ENCODE measurements at places on chromosomes 12 and 14.

GRCh38 chr12:80704420-80704819, 3.0 kb upstream of the MYF6 start:
- DNase-seq = no peak

DNA sequence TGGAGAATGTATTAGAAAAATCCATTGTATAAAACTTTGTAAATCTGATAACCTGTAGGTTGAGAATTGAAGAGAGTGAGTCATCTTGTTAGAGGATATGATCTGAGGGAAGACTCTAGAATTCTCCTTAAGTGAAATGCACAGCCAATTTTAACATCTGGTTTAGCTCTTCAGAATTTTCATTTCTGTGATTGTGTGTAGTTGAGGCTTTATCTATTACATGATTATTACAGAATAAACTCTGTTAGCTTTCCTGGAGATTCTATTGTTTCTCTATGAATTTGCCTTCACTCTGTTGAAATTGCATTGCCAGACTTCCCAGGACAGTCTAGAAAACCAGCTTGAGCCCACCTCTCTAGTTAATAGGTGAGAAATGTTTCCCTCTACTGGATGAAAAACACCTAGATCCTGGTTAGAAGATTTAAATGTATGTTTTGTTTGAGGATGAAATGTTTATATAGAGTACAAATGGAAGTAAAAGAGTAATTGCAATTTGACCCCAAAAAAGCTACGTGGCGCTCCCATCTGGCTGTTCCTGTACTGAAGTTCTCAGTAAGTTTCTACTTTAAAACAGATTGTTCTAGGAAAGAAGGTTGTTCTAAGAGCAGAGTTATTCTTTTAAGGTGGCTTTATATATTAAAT, 2.9 kb downstream of the NUDT4 start:
- no peak for DNase-seq

- no peak for DNase-seq
Observed at GRCh38 chr12:6936636-6937480, 6.8 kb upstream of the RNU7-1 start.

- no peak for DNase-seq
Observed at GRCh38 chr12:53515291-53515680, 8.0 kb upstream of the NPFF start.

GRCh38 chr12:129195081-129195480, 341.8 kb downstream of the GLT1D1 start:
- DNase-seq = no peak

DNA sequence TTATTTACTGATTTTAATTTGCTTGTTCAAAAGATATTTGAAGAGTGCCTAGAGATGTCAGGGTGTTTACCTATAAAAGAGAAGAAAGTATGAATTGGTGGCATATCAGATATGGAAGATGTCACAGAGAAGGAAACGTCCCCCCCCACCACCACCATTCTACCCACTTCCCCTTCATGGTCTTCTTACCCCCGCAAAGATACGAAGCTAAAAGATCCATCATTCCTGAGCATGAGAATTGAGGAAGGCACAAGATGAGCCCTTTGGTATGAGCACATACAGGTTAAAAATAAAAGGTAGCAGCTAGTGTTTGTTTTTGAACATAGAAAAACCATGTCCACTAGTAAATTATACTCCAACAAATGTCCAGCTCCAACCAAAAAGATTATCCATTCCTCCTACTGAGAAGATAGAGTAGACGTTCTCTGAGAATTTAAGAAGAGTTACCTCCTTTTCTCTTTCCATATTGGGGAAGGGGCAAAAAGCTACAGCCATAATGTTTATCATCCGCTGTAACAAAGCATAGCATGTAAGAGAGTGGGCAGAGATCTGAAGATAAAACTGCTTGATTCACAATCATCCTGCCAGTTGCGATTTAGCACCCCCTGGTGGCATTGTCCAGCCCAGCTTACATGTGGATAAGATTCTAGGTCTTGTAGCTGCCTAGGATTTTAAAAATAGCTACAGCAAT, 29.1 kb downstream of the NFYB start:
- peak; percentile 71 for DNase-seq

DNA sequence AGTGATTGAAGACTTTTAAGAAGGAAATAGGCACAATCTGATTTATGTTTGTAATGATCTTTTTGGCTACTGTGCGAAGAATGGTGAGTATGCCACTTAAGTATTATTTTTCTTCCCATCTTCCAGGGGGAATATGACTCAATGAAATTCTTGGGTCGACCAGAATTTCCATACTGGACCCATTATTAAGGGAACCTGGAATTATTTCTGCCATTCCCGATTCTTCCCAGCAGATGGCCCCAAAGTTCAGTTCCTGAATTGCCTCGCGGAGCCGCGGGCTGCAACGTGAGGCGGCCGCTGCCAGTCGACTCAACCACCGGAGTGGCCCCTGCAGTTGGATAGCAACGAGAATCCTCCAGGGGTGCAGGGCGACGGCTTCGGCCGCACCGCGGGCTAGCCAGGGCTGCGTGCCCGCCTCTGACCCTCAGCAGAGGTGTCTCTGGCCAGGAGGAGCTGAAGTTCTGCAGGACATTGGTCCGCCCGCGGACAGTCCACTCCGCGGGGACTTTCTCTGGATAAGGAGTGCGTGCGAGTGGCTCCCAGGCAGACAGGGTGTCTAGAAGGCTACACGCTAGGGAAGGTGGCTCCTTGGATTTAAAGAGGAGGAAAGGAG, 628 bp upstream of the TSHR start:
- DNase-seq = peak; percentile 65

DNA sequence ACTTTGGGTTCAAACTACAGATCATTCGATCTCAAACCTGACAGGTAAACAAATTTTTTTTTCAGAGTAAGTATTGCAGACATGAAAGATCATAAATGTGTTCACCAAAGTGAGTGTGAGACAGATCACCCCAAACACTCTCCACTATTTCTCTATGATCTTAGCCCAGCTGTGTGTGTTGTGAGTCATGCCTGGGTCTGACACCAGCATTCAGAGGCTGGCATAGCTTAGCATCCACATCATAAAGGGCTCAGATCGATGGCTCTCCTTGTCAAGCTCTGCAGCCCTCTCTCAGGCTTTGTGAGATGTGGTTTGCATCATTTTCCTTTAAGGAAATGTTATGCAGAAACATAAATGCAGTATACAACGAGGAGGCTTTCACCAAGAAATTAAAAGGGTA, 164.9 kb downstream of the ETV6 start:
- DNase-seq = no peak

GRCh38 chr12:80681786-80682185, 25.6 kb upstream of the MYF6 start:
- no peak for DNase-seq

Data from naive B cell (primary cell).